ENCODE measurements at places on chromosomes 13 and 19.
A peak's percentile ranks its signal among the peaks of the same experiment; 100 is the strongest.

GRCh38 chr13:112027250-112027649, 39.7 kb upstream of the SOX1 start:
- ATAC-seq: no peak

GRCh38 chr19:49690656-49691242, at the start of gene CPT1C:
Gene CPT1C, plus strand, starts transcription at chr19:49691116. Its CDS starts 1,137 bp downstream, at chr19:49692253.
- peak; percentile 65 for ATAC-seq

DNA sequence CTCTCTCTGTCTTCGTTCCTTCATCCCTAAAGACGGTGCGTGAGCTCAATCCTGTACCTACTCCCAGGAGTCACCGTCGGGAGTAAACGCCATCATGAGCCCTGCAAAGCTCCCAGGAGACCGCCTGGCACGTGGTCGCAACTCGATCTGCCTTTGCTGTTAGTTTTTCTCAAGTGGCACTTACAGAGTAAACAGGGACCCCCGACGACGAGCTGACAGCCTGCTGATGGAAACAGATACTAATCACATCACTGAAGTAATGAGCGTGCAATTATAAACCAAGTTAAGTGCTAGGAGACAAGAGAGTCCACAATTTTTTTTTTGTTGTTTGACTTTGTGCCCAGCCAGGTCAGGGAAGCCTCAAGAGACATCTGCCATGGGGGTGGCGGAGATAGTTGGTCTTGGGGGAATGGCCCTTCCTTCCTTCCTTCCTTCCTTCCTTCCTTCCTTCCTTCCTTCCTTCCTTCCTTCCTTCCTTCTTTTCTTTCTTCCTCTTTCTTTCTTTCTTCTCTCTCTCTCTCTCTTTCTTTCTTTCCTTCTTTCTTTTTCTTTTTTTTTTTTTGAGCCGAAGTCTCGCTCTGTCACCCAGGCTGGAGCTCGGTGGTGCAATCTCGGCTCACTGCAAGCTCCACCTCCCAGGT, 23.6 kb downstream of the CACNG6 start:
- ATAC-seq: no peak

DNA sequence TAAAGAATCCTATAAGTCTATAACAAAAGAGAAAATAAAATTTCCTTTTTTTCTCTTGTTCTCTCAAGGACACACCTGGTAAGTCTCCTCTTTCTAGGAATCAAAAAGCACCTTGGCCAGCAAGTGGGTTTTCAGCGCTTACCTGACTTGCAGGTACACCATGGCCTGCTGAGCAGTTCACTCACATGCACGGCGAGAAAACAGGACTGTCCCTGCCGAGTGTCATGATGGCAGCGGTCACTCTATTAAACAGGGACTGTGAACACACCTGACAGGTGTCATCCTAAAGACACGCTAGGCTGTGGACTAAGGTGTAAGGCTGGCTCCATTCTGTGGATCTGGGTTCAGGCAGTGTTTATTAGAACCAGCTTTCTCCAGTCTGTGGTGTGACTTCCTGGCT, 170.2 kb downstream of the TEX29 start:
- ATAC-seq: no peak

- ATAC-seq: no peak
These were observed 101.2 kb downstream of the SPRY2 start for GRCh38 chr13:80239571-80240255.

DNA sequence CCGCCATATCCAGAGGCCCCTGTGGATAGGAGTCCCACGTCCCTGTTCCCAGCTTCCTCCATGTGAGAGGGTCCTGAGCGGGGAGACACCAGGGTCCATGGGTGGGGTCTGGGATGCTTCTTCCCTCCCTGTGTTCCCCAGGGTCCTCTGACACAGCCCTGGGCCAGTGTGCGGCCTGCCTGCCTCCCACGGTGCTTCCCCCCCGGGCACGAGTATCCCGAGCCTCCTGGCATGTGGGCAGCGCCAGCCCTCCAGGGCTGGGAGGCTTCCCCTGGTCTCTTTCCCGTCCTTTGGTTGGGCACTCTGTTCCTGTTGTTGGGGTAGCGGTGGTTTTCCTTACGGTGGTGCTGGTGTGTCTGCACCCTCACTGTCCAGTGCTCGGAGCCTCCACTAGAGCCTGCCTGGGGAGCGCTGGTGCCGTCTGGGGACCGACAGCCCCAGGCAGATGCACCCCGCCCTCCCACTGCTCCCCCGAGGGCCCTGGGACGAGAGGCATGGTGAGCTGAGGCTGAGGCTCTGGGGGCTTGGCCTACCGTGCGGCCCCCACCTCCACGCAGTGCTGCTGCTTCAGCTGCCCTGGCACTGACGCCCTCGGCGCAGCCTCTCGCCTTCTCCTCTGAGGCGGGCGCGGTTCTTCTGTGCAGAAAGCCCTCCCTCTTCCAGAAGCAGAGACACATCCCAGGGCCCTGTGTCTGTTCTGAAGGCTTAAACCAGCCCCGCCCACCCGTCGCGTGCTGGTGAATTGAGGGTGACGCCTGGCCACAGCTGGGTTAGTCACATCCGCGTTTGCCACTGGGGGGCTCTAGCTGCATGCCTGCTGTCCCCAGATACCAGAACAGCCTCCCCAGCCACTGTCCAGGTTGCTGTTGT, 27.9 kb downstream of the PLEKHJ1 start:
- no peak for ATAC-seq

Measured in activated CD4-positive, CD25-positive, alpha-beta regulatory T cell treated with anti-CD3 and anti-CD28 coated beads, Interleukin-2, amount 50 U/mL, for 24 hours (primary cell).